Globus pallidus (tissue), 1 donor: ENCODE measurements at places on chromosomes 2 and 18.

DNA sequence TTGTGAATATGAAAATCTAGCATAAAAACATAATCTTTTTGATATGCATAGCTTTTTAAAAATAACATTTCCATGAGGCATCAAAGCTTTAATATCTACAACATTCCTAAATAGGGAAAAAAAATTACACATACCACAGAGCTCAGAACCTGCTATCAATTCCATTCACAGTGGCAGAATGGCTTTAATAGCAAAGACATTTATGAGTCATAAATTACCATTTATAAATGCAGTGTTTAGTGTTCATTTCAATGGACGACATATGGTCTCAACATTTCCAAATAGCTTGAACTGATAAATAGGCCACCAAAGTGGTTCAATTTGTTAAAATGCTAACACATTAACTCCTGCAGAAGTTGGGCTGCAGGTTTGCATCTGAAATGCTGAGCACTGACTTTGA, 600.6 kb upstream of the SETBP1 start:
- DNase-seq: no peak

DNA sequence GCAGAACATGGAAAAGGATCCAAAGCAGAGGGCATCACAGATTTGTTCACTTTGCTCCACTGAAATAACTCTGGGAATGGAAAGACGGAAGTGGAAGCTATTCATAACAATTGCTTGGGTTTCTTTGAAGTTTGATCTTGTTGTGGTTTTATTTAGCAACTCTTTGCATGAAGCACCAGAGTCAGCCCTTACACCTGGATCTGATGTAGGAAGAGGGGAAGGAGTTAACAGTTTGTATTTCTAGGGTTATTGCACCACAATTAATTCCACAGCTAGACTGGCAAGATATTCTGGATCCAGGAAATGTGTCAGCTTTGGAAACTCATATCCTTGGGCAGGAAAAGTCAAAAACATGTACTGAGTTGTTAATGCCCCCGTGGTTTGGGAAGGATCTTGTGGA, 1143.4 kb downstream of the CNTNAP5 start:
- DNase-seq: no peak

GRCh38 chr2:95344656-95345055, 47.5 kb downstream of the KCNIP3 start:
- no peak for DNase-seq

DNA sequence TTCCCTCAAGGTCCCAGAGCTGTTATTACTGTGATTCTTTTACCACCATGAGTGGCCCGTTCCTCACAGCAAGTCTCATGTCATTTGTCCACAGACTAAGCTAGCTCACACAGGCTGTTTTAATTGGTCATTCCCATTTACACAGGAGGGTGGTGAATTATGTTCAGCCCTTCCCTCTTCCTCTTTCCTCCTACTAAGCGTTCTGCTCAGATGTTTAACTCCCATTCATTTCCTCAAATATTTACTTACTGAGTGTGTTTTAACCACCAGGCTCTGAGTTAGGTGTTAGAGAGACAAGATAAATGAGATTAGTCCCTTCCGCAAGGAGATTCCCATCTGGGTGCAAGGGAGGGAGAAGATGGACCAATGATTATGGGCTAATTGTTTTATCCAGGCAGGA, 403.6 kb upstream of the ACVR2A start:
- DNase-seq: no peak

DNA sequence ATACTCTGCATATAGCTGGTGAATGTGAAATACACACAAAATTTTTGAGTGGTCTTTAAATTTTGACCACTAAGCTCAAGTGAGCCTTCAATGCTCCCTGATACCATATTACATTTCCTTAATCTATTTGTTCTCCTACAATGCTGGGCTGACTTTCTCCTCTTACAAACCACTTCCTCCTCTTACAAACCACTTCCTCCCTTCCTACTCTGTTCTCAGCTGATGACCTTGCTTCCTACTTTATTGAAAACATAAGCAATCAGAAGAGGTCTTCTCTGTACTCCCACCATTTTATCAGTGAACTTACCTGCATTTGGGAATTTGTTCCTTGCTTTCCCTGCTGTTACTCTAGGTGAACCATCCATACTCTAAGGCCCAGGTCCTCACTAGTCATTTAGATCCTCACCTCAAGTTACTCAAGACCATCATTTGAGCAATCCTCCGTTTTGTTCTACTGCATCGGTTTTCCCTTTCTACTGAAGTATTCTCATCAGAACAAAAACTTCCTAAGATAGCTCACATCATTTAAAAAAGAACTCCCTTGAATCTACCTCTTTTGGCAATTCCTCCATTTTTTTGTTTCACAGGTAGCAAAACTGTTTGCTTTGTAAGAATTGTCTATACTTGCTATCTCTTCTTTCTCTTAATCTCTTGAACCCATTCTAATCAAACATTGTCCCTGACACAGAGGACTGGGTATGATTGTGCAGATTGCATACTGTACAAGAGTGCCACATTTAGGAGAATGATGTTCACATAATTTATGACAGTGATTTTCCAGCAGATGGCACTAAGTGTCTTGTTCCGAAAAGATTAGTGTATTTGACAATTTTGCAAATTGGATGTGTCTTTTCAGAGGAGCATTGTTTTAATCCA, 96.5 kb downstream of the EPB41L5 start:
- DNase-seq: peak; percentile 35

- DNase-seq: no peak
Observed at GRCh38 chr18:67520351-67520921, 3.9 kb upstream of the DSEL start.

DNA sequence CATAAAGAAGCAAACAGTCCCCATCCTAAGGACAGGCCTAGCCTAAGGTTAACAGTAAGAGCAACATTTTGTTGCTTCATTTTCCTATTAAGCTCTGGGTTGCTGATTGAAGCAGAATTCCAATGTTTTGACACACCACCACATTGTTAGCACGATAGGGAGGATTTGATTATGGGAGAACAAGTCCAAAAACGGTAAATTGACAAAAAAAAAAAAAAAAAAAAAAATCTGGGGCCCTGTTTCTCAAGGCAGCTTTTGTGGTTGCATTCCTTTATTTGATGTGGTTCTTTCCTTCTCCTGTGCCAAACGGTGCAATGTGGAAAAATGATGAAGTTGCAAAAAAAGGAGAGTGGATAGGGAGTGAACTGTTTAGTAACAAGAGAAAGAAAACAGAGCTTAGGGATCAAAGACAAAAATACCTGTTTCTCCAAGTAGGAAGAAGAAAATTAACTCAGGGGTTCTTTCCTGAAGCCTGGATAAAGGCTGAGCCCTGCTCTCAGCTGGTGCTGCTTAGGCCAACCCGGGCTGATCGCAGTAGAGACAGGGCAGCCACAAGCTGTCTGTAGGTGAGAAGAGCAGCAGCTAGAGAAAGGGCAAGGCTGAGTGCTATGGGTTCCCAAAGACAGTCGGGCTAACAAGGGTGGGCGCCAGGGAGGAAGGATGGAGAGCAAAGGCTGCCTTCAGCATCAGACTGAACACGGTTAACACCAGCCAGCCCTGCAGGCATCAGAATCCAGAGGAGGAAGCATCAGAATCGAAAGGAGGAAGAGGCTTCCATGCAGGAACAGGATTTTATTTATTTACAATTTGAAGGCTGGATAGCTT, 167.8 kb upstream of the FOSL2 start:
- DNase-seq: no peak

GRCh38 chr18:56853961-56854360, 202.8 kb downstream of the WDR7 start:
- peak; percentile 51 for DNase-seq
